Urinary bladder (tissue), 4 donors: ENCODE measurements at places on chromosomes 3 and 15. TPM values are rescaled to one million over a fixed set of nuclear protein-coding genes. Genes with fewer than 3 reads are reported as not detected.

HACL1 gene
- polyA plus RNA-seq = 15.7 TPM

AP3B2 gene
- polyA plus RNA-seq = 2.2 TPM

DNA sequence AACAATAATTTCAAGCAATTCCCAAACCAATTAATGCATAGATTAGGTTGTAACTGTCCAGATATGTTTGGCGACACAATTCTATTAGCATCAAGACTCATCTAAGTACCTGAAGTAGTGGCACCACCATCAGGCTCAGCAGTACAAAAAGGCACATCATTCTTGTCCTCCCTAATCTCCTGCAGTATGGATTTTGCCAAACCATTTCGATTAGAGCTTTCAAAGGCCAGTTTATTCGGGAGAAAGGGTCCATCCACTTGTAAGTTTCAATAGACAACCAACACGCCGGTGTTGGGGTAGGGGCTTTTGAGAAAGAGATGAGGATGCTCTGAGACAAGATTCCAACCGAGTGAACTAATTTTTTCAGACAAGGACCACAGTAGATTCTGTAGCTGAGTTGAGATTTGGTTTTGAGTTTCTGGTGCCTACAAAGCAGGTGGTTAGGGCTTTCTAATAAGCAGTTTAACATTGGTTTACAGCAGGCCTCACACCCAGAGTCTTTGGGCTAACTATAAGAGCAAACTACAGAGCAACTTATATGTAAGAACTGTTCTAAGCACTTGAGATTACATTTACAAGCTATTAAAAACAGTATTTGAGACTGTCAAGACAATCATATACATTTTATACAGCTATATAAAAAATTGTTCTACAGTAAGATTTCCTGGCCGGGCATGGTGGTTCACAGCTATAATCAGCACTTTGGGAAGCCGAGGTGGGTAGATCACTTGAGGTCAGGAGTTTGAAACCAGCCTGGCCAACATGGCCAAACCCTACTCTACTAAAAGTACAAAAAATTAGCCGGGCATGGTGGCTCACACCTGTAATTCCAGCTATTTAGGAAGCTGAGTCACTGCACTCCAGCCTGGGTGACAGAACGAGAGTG, 4.5 kb downstream of the RPL22L1 start:
- no peak for DNase-seq

DNA sequence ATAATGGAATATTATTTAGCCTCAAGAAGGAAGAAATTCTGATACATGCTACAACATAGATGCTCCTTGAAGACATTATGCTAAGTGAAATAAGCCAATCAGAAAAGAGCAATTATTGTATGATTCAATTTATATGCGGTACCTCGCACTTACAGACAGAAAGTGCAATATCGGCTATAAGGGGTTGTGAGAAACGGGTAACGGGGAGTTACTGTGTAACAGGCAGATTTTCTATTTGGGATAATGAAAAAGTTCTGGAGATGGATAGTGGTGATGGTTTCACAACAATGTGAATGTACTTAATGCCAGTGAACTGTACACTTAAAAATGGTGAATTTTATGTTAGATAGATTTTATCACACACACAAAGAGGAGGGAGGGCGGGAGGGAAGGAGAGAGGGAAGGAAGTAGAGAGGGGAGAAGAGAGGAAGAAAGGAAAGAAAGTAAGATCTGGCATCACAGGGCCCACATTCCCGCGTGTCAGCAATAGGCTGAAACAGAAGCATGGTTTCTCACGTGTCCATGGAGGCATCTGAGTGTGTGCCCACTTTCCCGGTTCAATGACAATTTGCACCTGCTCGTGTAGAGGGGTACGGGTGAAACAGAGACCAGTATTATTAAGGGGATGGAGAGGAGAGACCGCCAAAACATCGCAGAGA, 700 bp upstream of the BLM start:
- peak; percentile 4 for DNase-seq

VWA5B2 gene
- 0.33 TPM for polyA plus RNA-seq

DNA sequence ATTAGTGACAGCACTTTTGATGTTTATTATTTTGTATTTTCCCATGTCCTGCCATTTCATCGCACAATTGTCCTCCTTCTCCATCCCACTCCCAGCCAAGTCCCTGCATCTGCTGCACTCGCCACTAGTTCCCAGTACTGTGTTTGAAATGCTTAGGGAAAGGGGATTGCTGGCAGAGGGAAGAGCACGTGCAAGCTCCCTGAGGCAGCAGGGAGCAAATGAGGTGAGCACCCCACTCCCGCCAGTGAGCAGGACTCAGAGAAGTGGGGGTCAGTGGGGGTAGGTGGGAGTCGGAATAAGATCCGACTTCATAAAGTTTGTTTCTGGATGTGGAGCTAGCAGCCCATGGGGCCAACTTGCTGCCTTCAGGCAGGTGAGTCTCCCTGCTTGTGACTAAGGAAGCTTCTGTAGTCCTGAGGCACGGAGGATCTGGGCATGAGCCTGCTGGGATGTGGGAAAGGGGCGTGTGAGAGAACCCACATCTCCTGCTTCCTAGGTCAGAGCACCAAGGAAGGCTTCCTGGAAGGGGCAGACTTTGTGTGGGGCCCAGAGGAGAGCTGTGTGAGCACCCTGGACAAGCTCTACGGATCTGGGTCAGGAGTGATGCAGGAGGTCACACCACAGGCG, 99.7 kb upstream of the TLE3 start:
- no peak for DNase-seq
